ENCODE measurements at places on chromosomes 7 and 10. TPM values are rescaled to one million over a fixed set of nuclear protein-coding genes. Genes with fewer than 3 reads are reported as not detected.

The LRRC18 gene
- total RNA-seq: not detected

The ZNF365 gene
- 3.4 TPM for total RNA-seq

GRCh38 chr10:77022671-77023070 is 614.9 kb downstream of the KCNMA1 start:
- DNase-seq: no peak

DNA sequence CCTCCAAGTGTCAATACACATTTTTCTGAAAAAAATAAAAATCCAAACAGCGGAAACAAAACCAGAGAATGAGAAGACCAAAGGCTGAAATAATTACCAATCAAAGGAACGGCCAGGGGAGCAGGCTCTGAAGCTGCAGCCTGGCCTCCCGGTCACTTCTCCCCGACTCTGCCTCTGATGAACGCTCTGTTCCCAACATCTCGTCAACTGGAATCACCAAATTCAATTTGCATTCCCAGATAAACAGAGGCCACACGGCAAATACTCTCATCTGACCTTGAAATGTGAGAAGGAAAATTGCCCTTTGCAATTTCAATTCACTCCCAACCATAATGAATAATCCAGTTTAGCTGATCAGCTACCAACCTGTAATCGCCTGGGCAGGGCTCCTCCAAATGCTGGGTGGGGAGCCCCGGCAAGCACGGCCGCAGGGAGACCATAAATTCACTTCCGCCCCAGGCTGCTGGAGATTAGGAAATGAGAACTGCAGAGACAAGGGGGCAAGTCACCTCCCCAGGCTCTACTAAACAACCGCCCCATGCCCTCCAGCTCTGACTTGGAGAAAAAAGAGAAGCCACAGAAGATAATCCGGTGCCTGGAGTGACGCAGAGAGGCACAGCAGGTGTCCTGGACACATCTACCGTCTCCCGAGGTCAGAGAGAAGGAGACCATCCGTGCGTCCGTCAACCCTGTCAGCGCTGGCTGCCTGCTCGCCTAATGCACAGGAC is 153.2 kb downstream of the MAD1L1 start:
- DNase-seq: no peak

DNA sequence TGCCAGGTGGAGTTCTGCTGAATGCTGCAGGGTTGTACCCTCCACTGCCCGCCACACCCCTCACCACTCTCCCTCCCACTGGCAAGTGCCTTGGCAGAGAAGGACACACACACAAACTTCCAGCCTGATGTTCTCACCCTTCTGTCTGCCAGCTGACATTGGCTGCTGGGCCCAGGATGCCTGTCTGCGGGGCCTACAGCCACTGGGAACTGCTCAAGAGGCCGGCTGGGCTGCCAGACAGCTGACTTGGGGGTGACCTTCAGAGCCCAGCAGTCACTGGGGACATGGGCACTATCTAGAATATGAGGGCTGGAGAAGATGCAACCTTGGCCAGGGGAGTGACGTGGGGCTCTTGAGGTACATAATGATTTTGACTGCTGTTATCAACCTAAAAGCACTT is 157.1 kb downstream of the SH3PXD2A start:
- DNase-seq: no peak

All from T-helper 17 cell (primary cell).